Activated T-helper 1 cell treated with anti-CD3 and anti-CD28 coated beads, Interleukin-2, amount 50 U/mL, for 16 hours (primary cell): ENCODE measurements at places on chromosomes 3 and 15.

GRCh38 chr3:172904711-172905373 lies 154.3 kb downstream of the ECT2 start:
- DNase-seq: no peak

DNA sequence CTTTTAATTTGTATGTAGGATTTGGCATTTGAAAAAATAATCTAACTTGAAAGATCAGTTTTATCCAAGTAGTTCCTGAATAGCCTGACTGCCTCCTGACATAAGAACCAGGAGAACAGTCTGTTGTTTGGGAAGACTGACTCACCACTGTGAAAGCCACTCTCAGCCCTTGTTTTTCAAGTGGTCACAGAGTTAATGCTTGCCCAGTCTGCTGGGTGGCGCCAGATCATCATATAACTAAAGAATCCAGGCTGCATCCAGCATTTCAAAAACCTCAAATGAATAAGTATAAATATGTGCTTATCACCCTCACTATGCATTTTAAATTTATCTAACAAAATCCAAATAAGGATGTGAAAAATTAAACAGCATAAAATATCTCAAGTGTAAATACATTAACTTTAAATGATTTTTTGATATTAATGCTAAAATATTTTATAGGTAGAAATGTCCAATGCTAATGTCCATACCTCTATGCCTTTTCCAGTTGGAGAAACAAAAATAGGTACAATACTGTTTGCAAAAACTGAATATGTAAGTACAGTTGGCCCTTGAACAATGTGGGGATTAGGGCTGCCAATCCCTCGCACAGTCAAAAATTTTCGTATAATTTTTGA lies 26.9 kb upstream of the ZBBX start:
- no peak for DNase-seq

DNA sequence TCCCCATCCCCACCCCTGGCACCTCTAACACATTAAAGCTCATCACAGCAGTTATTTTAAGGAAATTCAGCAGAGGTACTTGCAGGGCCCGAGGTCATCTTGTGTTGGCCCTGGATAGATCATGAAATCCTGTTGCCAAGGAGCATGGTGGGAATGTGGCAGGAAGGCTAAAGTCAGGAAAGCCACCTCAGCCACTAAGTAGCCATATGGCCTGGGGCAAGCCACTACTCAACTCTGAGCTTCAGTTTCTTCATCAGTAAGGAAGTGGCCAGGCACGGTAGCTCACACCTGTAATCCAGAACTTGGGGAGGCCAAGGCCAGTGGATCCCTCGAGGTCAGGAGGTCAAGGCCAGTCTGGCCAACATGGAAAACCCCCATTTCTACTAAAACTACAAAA lies 55.9 kb downstream of the LIPC start:
- DNase-seq: no peak

DNA sequence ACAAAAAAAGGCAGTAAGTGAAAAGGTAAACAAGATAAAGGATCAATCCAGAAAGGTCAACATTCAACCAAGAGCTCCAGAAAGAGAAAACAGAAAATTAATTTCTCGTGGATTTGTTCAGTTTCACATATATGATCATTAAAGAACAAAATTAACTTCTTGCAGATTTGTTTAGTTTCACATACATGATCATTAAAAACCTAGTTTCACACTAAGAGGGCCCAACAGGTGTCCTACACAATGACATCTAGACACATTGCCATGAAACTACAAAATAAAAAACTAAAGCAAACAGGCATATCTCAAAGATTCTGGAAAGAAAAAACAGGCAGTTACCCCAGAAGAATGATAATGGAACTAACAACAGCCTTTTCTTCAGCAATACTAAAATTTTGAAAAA lies 22.1 kb downstream of the PHC3 start:
- no peak for DNase-seq

- DNase-seq: no peak
These were observed 99.8 kb downstream of the TRIM69 start for GRCh38 chr15:44836094-44836493.

GRCh38 chr3:165459924-165460835 lies 264.0 kb upstream of the SLITRK3 start:
- DNase-seq: no peak

DNA sequence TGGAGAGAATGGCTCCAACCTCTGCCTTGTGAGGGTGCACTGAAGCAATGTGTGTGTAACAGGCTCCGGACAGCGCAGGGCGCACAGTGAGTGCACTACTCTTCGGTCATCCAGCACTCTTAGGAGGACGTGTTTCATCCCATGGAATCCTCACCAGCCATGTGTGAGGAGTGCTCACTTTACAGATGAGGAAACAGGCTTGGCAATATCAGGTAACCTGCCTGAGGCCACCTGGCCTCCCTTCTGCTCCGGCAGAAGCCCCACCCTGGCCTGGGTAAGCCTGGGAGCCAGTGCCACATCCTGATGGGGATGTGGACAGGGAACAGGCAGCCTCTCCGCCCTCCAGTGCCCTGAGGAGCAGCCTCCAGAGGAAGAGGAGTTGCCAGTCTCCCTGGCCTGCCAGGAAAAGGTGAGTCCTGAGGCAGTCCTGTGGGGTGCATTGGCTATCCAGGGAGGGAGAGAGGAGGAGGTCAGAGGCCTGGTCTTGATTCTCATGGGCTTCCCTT lies 39.4 kb upstream of the LIMD1 start:
- DNase-seq: no peak

GRCh38 chr3:59245300-59245858 lies 195.6 kb upstream of the CFAP20DC start:
- no peak for DNase-seq

DNA sequence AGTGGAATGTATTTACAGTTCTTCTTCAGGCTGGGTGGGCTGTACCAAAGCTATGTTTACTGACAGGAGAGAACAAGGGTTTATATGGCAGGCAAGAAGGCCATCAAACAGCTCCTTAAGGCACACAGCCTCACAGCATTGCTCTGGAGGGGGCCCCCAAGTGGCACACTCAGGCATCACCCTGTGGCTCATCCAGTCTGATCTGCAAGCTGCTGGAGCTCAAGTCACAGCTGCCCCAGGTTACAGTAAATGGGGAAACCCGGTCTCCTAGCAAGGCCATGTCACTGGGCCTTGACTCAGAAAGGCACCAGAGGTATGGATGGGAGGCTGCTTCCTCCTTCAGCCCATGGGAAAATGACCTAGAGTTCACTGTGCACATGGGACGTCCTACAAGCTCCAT lies 67.5 kb downstream of the TFG start:
- DNase-seq: no peak

- DNase-seq: no peak
These were observed 237.5 kb upstream of the CHRM5 start for GRCh38 chr15:33730815-33731214.

DNA sequence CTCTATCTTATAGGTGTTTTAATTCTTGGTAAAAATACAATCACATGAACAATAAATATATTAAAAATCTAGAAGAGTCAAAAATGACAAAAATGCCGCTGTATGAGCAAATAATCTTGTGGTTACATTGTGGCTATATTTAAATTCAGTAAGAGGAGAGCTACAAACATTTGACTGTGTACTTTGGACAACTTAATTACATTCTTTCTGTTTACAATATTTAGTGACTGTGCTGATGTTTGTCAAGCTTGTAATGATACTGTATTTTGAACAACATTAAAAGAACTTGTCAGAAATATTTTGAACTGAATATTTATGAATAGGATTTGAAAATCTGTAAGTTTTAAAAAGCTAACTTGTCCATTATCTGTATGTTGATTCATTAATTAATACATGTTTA lies 598.3 kb downstream of the SI start:
- DNase-seq: no peak

DNA sequence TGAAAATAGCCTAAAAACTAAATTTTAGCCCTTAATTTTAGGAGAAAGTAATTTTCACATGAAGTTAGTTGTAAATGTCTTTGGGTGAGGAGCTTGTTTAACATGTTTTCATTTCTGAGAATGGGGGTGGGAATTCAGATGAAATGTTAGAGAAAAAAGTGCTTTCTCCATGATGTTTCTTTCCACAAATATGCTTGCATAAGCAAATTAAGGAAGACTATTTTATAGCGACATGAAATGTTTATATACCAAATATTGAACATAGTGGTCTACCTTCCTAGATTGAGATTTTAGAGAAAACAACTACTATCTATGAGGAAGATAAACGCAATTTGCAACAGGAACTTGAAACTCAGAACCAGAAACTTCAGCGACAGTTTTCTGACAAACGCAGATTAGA lies 13.0 kb upstream of the RPLP1 start:
- DNase-seq: no peak

GRCh38 chr15:92002666-92003065 lies 149.2 kb downstream of the SLCO3A1 start:
- no peak for DNase-seq

DNA sequence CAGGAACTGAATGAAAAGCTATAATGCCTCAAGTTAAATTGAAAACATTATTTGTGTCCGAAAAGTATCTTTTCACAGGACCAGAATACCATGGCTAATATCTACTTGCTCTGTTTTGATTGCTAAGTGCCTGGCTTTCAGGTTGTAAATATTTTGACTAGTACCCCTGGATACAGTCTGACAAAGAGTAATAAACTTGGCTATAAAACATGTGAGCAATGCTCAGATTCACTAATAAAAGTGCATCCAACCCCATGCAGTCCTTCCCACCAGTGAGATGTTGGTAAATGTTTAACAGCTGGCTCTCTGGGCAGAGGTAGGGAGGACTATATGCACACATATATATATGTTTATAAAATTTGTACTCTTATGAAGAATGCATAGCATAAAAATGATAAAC lies 281.8 kb upstream of the TGFBR2 start:
- no peak for DNase-seq

- DNase-seq: no peak
These were observed 51.8 kb downstream of the TAMM41 start for GRCh38 chr3:11794927-11795326.

- DNase-seq: no peak
These were observed 51.2 kb downstream of the FGF12 start for GRCh38 chr3:192675958-192676649.

DNA sequence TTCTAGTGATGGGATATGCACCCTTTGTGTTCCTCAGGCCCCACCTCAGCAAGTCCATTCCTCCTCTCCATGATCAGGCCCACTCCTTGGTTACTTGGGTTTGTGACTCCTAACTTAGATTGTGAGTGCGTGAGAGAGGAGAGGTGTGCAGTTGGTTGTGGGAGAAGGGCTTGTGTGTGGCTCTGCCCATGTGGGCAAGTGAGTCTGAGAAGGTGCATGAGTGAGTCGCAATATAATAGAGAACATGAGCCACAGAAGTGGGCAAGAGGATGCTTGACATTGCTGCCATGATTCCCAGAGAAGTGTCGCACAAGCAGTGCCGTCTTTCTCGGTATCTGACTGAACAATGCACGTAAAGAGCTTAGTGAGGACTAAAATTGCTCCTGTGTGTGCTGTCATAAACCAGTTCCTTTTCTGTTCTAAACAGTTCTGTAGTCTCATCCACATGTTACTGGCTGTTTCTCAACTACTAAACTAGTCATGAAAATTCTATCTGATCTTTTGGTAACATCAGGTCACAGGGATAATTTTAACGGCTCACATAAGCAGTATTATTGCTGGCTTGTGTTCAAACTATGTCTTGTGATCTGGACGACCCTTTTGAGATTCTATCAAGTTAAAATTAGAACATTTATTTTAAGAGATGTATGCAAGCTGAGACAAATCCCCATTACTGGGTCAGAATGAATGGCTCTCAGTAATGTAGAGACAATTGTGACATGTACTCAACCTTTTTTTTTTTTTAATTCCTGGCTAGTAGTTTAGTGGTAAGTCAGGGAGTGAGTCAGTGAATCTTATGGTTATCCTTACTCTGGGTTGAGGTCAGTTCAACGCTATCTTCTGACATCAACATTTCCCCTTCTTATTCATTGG lies 25.6 kb downstream of the GYG1 start:
- DNase-seq: no peak

GRCh38 chr3:128679338-128679737 lies 28.7 kb upstream of the RPN1 start:
- no peak for DNase-seq

DNA sequence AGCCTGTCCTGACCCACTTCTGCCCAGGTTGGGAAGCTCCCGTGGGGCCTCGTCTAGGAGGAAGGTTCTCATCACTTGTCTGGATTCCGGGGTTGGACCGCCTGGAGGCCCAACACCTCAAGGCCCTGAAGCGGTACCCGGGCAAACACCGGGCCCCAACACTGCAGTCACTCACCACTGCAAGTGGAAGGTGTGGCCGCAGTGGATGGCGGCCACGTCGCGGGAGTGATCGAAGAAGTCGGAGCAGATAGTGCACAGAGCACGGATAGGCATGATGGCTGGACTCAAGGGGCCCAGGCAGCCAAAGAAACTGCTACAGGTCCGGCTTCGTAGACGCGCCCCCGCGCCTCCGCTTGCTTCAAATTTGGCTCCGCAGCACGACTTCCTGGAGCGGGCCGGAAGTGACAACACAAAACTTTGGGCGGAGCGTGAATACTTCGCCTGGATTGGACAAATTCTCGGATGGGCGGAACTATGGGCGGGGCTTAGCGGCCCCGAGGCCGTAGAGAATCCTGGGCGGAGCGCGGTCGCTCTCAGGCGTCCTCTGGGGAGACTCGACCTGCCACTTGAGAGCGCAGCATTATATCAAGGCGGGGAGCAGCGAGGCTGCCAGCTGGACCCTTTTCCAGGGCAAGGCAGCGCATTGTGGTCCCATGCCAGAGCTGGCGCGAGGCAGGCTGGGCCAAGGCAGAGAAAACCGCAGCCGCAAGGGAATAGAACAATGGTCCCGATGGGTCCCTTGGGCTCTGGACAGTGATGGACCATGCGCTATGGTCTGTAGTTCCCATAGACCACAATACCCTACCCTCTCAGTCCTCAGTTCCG lies at the start of gene TRAIP:
Gene TRAIP (minus strand): TSS at position 384 of the 825 bp plus-strand sequence. CDS start 111 bp downstream, at position 273.
- peak; percentile 86 for DNase-seq

DNA sequence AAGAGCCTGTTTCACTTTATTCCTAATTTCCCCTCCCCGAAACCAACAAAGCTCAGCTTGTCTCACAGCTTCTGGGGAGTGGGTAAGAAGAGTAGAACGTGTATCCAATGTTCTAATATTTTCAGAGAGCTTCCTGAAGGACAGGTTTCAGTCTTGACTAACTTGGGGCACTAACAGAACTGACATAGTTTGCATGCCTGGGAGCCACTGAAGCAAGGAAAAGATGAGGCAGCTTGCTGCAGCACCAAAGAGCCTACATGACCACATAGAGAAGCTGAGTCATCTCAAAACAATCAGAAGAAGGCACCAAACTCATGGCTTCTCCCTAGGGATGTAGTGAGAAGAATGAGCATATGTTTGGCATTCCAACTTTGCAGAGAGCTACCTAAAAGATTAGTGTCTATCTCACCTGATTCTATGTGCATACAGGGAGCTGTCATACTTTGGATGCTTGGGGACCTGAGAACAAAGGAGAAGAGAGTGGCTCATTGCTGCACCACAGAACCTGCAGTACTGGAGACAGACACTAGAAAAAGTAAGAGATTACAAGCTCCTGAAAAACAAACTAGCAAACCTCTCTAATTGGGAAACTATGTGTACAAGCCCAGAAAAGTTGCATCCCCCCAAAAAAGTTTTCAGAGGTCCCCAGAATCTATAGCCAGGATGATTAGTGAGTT lies 86.9 kb downstream of the DCLK3 start:
- no peak for DNase-seq

GRCh38 chr3:126567696-126568438 lies 9.1 kb upstream of the C3orf22 start:
- no peak for DNase-seq
